ENCODE measurements at places on chromosomes 16 and 17.
A peak's percentile ranks its signal among the peaks of the same experiment; 100 is the strongest.

- peak; percentile 56 for DNase-seq
Measured at GRCh38 chr16:72921620-72922019, 126.3 kb downstream of the ZFHX3 start.

DNA sequence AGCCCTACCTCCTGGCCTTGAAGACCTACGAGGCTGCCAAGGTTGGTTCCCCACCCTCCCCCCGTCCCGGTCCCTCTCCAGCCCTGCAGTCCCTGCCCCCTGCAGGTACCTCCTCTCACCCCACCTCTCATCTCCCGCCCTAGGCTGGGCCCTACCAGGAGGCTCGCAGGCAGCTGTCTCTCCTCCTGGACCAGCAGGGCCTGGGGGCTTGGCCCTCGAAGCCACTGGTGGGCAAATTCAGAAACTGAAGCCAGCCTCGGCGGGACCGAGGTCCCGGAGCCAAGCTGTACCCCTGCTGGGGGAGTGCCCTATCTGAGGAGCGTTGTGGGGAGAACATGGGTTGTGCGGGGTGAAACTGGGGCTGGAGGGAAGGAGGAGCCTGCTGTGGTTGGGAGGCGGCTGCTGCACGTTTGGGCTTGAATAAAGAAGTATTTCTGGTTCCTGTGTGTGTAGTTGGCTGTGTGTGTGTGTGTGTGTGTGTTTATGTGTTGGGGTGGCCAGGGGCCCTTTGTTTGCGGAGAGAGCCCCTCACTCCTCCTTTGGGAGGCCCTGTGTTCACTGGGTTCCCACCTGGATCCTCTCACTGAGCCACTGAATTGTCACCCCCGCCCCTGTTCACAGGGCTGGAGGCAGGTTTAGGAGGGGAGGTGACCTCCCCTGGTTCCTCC lies 5.9 kb downstream of the ADAD2 start:
- no peak for DNase-seq

DNA sequence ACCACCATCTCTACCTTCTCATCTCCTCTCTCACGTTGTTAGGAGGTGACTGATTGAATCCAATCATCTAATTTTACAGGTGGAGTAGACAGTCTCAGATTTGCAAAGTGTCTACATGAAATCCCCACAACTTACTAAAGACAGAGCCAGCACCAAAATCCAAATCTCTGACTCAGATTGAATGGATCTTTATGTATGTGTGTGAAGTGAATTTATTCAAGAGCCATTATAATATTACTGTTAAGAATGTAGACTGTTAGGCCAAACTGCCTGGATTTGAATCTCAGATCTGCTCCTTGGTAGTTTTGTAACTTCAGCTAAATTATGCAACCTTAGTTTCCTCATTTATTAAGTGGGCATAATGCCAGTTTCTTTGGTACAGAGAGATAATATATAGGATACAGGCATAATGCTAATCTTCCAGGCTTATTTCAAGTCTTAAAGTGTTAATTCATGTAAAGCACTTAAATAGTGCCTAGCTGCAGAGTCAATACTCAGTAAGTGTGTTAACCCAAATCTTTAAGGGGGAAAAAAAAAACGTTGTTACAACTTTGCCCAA lies 12.7 kb downstream of the CNEP1R1 start:
- no peak for DNase-seq

- DNase-seq: peak; percentile 64
Measured at GRCh38 chr17:2049333-2050299, 5.3 kb upstream of the HIC1 start.

- no peak for DNase-seq
Measured at GRCh38 chr16:51880776-51881175, 666.2 kb downstream of the TOX3 start.

GRCh38 chr17:30422171-30422570 lies 43.4 kb downstream of the CPD start:
- DNase-seq: no peak

DNA sequence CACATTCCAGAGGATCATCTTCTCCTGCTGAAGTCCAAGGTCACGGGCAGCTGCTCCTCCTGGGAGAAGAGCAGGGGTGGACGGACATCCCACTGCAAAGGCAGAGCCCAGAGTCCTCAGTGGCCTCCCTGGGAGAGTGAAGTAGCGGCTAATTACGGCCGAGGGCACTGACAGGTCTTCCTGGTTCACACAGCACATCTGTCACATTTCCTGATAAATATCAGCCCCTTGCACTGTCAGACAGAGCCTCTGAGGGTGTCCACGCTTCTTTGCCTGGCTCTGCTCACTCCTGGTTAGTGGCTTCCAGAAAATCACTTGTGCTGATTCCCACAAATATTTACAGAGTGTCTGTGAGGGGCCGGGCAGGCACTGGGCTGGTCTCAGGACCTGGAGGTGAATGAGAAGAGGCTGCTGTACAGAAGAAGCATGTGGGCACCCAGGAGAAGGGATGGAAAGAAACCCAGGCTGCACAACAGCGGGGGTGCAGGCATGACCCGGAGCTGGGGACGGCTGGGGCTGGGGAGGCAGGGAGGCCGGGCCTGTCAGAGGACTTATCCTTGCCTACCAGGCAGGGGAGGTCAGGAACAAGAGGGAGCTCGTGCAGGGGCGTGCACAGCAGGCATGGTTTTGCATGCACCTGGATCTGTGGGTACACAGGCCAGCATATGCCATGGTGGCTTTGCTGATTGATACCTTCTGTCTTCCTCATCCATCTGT lies 258.2 kb upstream of the TNRC6C start:
- DNase-seq: no peak

GRCh38 chr17:59617156-59617732 lies 2.5 kb upstream of the CLTC start:
- DNase-seq: peak; percentile 14

DNA sequence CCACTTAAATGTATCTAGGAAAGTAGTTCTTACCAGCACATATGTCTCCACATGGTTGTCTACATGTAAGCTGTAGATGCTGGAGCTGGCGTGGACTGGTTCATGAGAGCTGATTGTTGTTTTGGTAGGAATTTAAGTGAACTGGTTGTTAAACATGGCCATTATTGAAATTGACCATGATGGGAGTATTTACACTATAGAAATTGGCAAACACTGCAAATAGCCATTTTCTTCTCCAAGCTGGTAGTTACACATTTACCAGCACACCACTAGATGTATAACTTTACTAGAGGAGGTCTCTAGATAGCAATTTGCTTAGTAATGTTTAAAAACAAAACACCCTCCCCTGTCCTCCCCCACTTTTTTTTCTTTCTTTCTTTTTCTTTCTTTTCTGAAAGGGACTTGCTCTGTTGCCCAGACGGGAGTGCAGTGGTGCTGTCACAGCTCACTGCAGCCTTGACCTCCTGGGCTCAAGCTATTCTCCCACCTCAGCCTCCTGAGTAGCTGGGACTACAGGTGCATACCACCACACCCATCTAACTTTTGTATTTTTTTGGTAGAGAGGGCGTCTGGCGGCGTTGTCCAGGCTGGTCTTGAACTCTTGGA lies 24.2 kb downstream of the IGSF6 start:
- no peak for DNase-seq

DNA sequence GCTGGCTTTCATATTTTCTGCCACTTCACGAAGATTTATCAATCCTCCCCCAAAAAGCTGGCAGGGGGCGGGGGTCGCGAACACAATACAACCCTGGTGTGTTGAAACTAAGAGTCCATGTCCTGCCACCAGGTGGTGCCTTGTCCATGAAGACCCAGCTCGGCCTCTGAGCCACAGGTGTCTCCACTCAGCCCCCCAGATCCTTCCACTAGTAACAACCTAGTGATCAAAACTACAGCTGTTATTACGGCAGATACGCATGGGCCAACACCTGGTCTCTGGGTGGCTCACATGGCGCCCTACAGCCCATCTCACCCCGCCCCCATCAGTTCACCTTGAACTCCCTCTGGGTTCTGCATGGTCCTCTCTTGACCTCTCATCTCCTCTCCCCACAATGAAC lies 27.7 kb downstream of the USP7 start:
- no peak for DNase-seq

DNA sequence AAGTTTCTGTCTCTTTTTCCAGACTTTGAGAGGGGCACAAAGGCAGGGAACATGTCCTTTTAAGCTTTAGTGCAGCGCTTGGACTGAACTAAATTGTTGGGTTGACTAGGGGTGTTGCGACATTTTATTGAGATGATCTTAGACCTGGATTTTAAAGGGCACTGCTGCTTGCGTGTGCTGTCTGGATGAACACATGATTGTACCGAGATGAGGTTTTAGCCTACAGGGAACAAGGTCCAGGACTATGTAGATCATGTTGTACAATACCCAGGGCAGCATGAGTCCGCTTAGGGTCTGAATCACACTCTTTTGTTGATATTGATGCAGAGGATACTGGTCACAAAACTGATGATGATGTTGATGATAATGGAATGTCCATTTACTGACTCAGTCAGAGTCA lies 5.2 kb upstream of the RGS9 start:
- no peak for DNase-seq

- no peak for DNase-seq
Measured at GRCh38 chr16:89576153-89577054, 846 bp downstream of the CPNE7 start.

- peak; percentile 90 for DNase-seq
Measured at GRCh38 chr17:58351831-58352595, at the start of gene SUPT4H1. Gene SUPT4H1 (minus strand): TSS chr17:58352201. CDS start chr17:58352135, 66 bp downstream.

GRCh38 chr17:76543826-76544545 lies 4.1 kb downstream of the PRCD start:
- DNase-seq: peak; percentile 42

DNA sequence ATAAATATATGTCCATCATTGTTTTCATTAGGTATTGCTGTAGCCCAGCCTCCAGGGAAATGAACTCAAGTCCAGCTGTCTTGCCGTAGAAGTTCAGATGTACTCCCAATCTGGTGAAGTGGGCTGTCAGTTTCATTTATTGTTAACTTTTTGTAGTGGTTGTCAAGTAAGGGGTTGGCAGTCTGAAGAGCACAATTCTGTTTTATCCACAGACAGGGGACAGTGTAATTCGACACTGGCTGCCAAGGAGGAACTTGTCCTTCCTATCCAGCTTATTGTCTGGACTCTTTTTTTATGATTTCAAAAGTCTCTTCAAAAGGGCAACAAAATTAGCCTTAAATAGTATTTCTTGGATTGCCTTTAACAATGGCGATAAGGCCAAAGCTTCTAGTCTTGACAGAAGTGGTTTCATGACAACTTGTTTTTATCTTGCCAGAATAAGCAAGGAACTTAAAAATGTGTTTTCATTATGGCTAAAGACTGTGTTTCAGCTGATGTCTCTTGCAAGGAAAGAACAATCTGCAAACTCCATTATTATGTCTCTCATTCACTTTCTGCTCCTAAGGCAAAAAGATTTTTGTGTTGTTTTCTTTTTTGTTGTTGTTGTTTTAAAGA lies 73.9 kb upstream of the TANC2 start:
- DNase-seq: no peak

- DNase-seq: no peak
Measured at GRCh38 chr16:77991701-77992100, 30.6 kb upstream of the CLEC3A start.

- DNase-seq: no peak
Measured at GRCh38 chr16:29821643-29822115, 1.4 kb downstream of the MVP start.

Measured in cerebellar cortex (tissue), 1 donor.